ENCODE measurements at places on chromosomes 13 and 19. TPM values are rescaled to one million over a fixed set of nuclear protein-coding genes. Genes with fewer than 3 reads are reported as not detected.

MUC16 gene
- 0.22 TPM for total RNA-seq

HAUS8 gene
- 27.8 TPM for total RNA-seq

KLK7 gene
- total RNA-seq = 0.13 TPM

CTU1 gene
- 8.8 TPM for total RNA-seq

TTC9B gene
- 0.15 TPM for total RNA-seq

TGFB1 gene
- total RNA-seq = 30.1 TPM

ACER1 gene
- not detected for total RNA-seq

DNA sequence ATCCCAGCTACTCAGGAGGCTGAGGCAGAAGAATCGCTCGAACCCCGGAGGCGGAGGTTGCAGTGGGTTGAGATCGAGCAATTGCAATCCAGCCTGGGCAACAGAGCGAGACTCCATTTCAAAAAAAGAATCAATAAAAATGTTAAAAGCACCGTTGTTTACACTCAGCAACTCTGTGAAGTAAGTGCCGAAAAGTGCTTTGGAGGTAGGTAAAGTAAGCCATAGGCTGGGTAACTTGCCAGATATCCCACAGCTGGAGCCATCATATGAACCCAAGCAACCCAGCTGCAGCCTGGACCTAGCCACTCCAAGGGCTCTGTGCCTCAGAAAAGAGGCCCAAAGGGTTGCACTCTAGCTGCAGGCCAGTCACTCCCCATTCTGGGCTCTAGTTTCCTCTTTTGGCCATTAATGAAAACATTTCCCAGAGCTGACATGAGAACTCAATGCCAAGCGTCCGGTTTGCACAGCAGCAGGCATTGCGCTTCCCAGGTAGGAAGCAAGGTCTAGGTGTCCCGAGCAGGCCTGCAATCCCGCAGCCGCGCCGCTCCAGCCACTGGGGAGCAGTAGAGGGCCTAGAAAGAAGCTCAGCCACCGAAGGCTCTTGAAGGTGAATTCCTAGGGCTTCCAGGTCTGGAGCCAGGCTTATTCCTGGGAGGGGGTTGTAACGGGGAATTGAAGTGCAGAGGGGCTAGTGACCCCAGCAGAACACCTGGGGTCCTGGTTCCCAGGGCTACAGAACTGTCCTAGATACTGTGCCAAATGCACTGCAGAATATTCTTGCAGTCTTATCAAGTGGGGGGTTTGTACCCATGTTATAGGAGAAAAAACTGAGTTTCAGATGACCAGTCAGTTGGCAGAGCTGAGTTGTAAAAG, 4.1 kb upstream of the CD79A start:
- peak; percentile 94 for DNase-seq
- peaks cover 39% of the 10 kb centered on the region for H3K36me3 ChIP-seq
- H3K27ac ChIP-seq = no peak overlapping the region
- H3K27me3 ChIP-seq = no peaks in the 10 kb centered on the region
- no peaks in the 10 kb centered on the region for H3K4me1 ChIP-seq

DNA sequence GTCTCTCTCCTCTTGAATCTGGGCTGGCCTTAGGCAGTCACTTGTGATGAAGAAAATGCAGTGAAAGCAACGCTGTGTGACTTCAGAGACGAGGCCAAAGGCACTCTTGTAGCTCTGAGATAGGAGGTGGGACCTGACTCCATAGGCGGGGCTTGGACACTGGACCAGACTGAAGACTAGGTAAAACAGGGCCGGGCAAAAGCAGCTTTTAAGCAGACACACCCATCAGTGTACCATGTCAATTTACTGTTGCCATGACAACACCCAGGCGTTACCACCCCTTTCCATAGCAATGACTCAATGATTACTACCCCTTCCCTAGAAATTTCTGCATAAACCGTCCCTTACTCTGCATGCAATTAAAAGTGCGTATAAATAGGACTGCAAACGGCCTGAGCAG, 6.6 kb upstream of the EID2 start:
- no peak overlapping the region for H3K4me3 ChIP-seq
- H3K36me3 ChIP-seq = no peaks in the 10 kb centered on the region
- peaks cover 3% of the 10 kb centered on the region for H3K4me1 ChIP-seq

GRCh38 chr13:48401480-48401879, 11.4 kb downstream of the LPAR6 start:
- H3K27me3 ChIP-seq = no peaks in the 10 kb centered on the region
- H3K36me3 ChIP-seq = peaks cover under 1% of the 10 kb centered on the region
- DNase-seq = no peak
- no peak overlapping the region for H3K27ac ChIP-seq

DNA sequence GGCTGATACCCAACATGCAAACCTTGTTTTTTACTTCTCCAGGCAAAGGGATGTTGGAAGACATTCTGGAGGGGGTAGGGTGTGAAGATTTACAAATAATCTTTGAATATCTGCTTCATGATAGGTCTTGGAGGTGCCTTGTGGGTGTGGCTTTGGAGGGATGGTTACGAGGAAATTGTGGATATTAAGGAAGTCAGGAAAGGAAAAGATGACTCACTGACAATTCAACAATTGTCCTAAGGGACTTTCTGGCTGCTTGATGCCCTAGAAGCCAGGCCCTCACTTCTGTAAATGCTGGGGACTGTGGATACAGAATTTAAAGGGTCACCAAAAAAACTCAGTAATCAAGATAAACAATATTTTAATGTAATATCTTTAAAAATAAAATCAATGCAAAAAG, 37.4 kb upstream of the ZNF527 start:
- no peak overlapping the region for H3K27ac ChIP-seq
- H3K4me3 ChIP-seq = peak overlapping the region; percentile 92
- no peaks in the 10 kb centered on the region for H3K27me3 ChIP-seq
- H3K36me3 ChIP-seq = peaks cover 56% of the 10 kb centered on the region
- DNase-seq = no peak

DNA sequence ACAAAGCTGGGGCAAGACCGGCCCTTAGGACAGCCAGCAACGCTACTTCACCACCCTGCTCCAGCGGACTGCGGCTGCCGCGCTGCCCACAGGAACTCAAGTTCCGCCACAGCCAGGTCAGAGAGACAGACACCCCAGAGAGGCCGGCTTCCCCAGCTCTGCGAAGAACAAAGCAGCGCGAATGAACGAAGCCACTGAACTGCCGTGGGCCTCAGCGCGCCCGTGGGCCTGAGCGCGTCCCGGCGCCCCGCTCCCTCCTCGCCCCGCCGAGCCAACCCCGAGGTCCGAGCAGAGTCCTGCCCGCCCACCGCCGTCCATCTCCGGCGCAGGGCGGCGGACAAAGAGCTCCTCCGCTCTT, 158.4 kb downstream of the RNF17 start:
- H3K27ac ChIP-seq = no peak overlapping the region
- H3K36me3 ChIP-seq = no peaks in the 10 kb centered on the region

GRCh38 chr13:19661126-19661525, 27.7 kb downstream of the MPHOSPH8 start:
- 0 out of 2 replicates have a peak, but pooled peaks cover 2% of the 10 kb centered on the region for H3K4me1 ChIP-seq
- no peaks in the 10 kb centered on the region for H3K27me3 ChIP-seq
- H3K4me3 ChIP-seq = no peak overlapping the region

GRCh38 chr13:84823528-84823927, 941.3 kb upstream of the SLITRK1 start:
- no peaks in the 10 kb centered on the region for H3K27me3 ChIP-seq
- H3K4me1 ChIP-seq = no peaks in the 10 kb centered on the region
- H3K36me3 ChIP-seq = no peaks in the 10 kb centered on the region

GRCh38 chr19:41330481-41330880, 20.5 kb downstream of the CCDC97 start:
- H3K4me1 ChIP-seq = peaks cover 7% of the 10 kb centered on the region
- no peak overlapping the region for H3K27ac ChIP-seq
- no peak overlapping the region for H3K4me3 ChIP-seq

GRCh38 chr13:44266305-44266704, 107.3 kb upstream of the SERP2 start:
- H3K27ac ChIP-seq = no peak overlapping the region
- H3K4me3 ChIP-seq = no peak overlapping the region
- H3K4me1 ChIP-seq = no peaks in the 10 kb centered on the region
- H3K36me3 ChIP-seq = no peaks in the 10 kb centered on the region

DNA sequence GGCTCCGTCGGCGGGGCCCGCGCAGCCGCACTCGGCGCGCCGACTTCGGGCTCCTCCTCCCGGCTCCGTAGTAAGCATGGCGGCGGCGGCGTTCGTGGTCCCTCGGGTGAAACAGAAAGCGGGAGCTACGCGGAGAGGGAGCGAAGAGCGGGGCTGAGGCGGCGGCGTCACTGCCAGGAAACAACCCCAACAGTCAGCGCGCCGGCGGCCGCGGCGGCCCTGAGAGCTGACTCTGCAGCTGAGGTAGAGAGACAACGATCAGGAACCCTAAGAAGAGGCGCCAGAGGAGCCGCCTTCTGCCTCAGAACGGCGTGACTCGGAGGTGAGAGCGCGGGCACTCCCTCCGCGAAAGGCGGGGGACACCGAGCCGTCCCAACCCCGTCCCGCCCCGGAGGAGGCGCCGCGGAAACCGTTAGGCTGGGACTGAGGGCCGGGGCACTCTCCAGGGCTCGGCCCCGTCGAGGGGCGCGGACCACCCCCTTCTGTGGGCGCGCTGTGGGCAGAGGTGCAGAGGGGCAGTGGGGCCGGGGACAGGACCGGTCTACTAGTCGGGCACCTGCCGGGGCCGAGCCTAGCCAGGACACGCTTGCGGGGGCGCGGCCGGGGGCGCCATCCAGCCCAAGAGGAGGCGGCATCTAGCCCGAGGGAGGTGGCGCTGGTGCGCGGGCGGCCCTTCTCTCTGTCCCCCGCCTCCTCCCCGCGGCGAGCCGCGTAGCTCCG, at the start of gene FNDC3A:
FNDC3A (plus strand) TSS at position 57 of the 720 bp plus-strand sequence. CDS start 30,279 bp downstream, outside the sequence.
- peaks cover 10% of the 10 kb centered on the region for H3K36me3 ChIP-seq
- H3K27ac ChIP-seq = peak within 1 kb of the TSS; percentile 21
- peaks cover 3% of the 10 kb centered on the region for H3K4me1 ChIP-seq
- peak; percentile 81 for DNase-seq
- H3K27me3 ChIP-seq = no peaks in the 10 kb centered on the region

- no peak for DNase-seq
- no peaks in the 10 kb centered on the region for H3K27me3 ChIP-seq
- no peaks in the 10 kb centered on the region for H3K4me1 ChIP-seq
- no peak overlapping the region for H3K27ac ChIP-seq
- H3K36me3 ChIP-seq = no peaks in the 10 kb centered on the region
These were observed 336.9 kb upstream of the HTR2A start for GRCh38 chr13:47233734-47234133.

DNA sequence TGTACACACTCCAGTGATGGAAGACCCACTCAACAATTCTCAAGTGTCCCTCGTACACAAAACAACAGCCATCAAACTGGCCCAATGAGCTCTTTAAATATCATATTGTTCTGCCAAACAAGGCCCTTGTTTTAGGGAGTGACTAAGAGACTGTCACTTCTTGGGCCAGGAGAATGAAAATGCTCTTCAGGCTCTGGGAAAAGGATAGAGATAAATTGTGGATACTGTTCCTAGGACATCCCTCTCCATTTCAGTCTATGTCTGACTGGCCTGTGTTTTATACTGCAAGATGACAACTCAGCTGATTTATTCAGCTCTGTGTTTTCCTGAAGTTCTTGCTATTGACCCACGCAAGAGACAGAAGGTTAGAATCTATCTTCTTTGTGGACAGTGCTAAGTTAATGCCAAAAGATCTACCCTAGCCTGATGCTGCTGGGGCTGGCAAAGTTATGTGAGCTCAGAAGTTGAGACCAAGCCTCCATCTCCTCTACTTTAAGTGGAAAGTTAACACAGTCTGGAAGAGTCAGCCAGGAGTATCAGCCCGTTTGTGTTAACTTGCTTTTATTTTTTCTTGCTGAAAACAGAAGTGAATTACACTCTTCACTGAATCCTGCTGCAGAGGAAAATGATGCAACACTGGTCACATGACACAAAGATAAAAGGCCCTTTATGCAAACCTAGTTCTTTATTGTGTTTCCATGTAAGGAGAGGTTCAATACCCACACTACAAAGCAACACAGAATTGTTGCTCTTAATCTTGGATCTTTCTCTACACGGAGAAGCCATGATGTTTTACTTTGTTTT, 14.6 kb downstream of the FRY start:
- peaks cover 4% of the 10 kb centered on the region for H3K4me1 ChIP-seq
- DNase-seq = no peak
- H3K4me3 ChIP-seq = no peak overlapping the region
- H3K36me3 ChIP-seq = peaks cover 6% of the 10 kb centered on the region

GRCh38 chr13:98892821-98893220, 85.0 kb downstream of the DOCK9 start:
- H3K36me3 ChIP-seq = no peaks in the 10 kb centered on the region
- H3K4me3 ChIP-seq = no peak overlapping the region
- DNase-seq = no peak
- no peak overlapping the region for H3K27ac ChIP-seq

DNA sequence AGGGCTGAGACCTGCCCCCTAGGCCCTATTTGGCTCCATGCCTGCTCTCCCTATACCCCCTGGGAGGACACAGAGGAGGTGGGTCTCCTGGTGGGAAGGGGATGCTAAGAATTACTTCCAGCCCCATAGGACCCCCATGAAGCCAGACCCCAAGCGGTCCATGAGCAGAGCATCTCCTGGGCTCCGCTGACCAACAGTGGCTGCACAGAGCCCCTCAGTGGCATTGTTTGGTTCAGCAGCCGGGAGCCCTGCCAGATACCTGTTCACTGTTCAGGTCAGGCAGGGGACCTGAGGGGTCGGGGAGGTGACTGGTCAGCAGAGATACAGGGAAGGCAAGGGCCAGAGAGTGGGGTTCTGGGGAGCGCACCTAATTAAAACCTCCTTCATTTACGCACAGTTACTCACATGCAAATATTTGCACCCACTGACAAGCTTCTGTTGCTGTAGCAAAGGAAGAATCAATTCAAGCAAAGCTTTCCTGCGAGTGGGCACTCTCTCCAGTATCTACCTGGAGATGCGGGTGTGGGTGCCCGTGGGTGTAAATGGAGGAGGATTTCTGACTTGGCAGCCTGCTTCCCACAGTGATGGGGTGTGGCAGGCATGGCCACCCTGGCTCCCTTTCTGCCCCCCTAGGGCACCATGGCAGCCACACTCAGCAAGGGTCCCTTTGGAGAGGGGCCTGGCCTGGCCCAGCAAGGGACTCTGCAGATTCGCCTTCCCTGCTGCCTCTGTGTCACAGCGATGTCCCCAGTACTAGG, 83.5 kb downstream of the CHST8 start:
- H3K27me3 ChIP-seq = no peaks in the 10 kb centered on the region
- H3K4me1 ChIP-seq = no peaks in the 10 kb centered on the region
- no peak overlapping the region for H3K4me3 ChIP-seq
- no peak overlapping the region for H3K27ac ChIP-seq
- no peaks in the 10 kb centered on the region for H3K36me3 ChIP-seq
- DNase-seq = no peak

- no peak overlapping the region for H3K27ac ChIP-seq
- peaks cover 17% of the 10 kb centered on the region for H3K4me1 ChIP-seq
- no peak for DNase-seq
- peaks cover 2% of the 10 kb centered on the region for H3K36me3 ChIP-seq
- H3K4me3 ChIP-seq = peak overlapping the region; percentile 30
- peaks cover 78% of the 10 kb centered on the region for H3K27me3 ChIP-seq
These were observed 2.5 kb upstream of the TMEM59L start for GRCh38 chr19:18610245-18610555.
